ENCODE measurements at places on chromosomes 4 and X.

DNA sequence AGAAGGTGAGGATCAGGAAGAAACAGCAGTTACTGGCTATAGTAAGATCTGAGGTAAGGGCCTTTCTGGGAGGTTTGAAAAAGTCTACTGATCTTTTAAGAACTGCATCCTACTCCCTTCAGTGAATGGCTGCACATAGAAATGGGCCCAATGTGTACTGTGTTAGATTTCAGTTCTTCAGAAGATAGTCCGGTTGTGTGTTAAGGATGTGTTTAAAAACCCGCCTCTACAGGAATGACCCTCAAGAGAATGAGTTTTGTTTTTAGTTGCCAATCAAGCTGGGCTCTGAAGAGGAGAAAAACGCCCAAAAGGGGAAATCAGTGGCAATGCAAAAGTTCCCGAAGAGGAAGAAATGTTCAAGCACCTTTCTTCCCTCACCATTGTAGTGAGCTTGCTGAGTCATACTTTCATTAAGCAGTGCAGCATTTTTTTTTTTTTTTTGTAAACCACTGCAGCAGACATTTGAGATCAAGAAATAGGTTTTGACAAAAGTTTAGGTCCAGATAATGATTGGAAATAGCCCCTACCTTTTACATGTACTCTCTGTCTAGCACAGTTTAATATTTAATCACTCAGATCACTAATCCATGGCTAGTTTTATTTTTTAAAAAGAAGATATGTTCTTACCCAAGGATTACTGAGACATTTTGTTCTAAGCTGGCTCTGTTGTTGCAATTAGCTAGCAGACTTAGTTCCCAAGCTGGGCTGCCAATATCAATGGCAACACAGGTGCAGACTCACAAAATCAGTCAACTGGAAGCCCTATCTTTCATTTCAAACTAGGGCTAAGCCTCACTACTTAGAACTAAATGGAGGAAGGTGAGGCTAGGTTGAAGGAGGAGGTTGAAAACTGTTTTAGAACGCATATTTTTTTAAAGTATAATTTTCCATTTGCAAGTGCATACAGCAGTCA lies 7.0 kb upstream of the TRPC5OS start:
- DNase-seq, result no peak

DNA sequence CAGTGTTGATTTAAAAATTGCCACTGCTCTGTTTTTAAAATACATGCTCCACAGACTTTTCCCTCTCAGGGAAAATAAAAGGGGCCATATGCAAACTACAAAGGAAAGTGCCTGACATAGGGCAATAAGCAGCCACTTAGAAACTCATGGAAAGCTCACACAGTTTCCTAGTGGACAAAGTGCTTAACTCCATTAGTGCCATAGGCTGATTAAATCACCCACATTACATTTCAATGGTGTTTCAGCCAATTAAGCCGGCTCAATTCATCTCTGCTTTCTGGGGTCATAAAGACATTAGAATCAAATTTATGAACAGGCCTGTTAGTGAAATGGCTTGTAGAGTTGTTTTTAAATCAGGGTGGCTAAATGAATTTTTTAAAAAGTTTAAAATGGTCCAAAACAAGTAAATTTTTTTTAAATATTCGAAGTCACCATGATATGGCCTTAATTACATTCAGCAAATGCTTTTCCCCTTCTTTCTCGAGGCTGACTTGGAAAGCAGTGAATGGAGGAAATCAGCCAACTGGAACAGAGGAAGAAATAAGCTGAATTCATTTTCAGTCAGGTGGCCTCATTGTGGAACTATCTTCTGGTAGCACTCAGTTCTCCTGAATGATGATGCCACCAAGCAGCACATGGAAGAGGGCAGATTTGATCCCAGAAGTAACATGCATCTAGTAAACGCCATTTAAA lies 2305.1 kb upstream of the AGA start:
- DNase-seq, result no peak

- no peak for DNase-seq
These were observed 82.4 kb downstream of the ITIH6 start for GRCh38 chrX:54715621-54716020.

GRCh38 chrX:96436105-96436504 lies 248.5 kb upstream of the DIAPH2 start:
- DNase-seq, result no peak

DNA sequence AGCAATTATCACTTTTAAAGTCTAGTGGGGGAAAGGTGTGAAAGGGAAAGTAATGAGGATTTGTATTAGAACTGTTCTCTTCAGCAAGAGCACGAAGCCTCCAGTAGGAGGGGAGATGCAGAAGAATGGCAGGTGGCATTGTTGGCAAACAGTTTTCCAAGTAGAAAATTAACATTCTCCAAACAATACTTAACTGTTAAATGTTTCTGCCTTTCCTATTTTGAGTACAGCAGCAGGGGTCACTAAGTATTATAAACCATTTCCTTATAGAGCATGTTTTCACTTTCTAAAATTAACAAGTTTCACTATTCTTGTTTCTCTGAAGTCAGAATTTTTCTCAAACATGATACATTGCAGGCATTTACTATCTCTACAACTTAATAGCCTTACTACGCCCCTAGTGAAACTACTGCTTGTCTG lies 58.7 kb downstream of the LEF1 start:
- no peak for DNase-seq

DNA sequence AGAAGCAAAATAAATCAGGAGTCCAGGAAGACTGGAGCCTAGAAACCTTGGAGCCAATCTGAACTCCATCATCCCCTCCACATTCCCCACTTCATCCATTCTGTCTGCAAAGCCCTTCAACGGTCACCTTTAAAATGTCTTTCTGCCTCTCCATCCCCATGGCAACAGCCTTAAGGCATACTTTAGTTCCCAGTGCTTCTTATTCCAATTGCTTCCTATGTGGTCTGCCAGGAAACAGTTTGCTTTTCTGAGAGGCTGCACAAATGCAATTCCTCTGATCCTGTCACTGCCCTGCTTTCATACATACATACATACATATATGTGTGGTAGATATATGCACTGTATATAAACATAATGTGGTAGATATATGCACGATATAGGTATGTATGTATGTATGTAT lies 786 bp upstream of the MAGEH1 start:
- no peak for DNase-seq

DNA sequence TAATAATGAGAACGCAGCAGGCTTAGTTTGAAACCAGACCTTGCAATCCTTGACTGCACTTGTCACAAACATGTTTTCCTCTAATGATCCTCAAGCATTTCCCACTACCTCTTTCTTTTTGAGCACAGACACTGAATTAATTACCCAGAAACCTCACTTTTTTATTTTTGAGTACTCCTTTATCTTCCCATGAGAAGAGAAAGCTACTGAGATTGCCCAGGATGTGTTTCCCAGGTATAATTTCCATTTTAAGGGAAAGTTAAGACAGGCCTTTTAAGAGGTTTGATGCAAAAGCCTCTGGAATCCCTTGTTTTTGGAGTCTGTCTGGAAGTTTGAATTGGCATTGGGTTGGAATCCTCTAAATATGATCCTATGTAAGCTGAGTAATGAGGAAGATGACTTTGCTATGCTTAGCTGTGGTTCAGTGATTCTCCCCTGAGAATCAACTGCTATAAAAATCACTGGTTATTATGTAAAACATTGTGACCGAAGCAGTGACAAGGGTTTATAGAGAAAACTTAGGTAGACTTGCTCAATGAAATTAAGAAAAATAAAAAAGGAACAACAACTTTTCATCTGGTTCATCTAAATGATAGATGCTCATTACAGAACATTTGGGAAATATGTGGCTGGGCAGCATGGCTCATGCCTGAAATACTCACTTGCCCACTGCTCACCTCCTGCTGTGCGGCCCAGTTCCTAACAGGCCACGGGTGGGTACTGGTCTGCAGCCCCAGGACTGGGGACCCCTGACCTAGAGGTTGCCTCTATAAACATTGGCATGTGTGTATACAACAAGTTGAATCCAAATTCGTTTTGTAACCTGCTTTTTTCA lies 10.8 kb upstream of the RHOH start:
- DNase-seq, result no peak

Measured in bone marrow (tissue), 2 donors.